Left cardiac atrium (tissue), 4 donors: ENCODE measurements at places on chromosomes 1 and 21. TPM values are rescaled to one million over a fixed set of nuclear protein-coding genes. Genes with fewer than 3 reads are reported as not detected.

DNA sequence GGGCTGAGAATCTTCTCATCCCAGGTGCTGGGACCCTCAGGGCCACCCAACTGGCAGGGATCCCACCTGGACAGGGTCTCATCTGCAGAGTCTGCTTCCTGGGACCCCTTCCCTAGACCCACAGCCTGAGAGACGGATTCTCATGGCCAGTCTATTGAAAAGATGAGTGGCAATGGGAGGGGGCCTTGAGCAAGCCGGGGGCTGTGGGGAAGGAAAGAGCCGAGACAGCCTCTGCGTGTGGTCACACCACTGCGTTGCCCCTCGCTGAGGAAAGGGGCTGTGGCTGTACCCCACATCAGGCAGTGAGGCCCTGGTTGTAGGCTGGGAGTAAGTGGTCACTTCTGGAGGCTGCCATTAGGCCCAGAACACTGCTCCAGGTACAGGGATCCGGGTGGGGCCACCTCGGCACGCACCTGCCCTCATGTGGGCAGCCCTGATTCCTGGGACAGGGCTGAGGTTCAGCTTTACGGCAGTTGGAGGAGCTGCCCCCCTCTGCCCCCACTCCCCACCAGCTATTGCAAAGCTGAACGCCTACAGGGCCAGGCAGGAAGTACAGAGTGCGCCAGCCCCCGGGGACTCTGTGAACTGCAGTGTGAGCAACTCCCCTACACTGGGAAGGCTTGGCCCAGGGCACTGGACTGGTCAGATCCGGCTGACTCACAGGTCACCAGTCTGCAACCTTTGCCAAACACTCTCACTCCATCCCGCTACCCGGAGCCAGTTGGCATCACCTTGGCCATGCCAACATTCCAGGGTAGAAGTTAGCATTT lies 106.9 kb downstream of the RIPK4 start:
- DNase-seq, result peak; percentile 64

GRCh38 chr1:222413436-222413835 lies 134.5 kb downstream of the HHIPL2 start:
- no peak for DNase-seq

GRCh38 chr1:111507411-111508201 lies 4.2 kb upstream of the ADORA3 start:
- DNase-seq, result peak; percentile 80

GRCh38 chr1:94863919-94864318 lies 43.8 kb downstream of the SLC44A3 start:
- DNase-seq, result peak; percentile 58

DNA sequence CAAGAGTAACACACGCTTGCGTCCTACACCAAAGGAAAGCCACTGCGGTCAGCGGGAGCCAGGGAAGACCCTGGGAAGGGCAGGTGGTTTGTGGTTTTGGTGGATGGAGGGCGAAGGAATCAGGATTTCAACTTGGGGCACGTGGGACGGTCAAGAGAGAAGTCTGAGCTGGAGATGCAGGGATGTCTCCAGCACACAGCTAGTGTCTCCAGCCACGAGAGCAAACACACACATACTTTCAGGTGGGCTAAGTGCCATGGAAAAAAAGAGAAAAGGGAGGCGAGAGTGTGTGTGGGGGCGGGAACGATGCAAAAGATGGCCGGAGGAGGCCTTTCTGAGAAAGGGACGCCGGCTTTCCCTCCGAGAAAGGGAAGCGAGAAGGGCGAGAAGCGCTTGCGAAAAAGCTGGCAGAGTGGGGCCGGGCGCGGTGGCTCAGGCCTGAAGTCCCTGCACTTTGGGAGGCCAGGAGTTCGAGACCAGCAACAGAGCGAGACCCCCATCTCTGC lies 1.4 kb upstream of the SRRM1 start:
- DNase-seq, result peak; percentile 53

GRCh38 chr1:168086438-168086837 lies 50.3 kb downstream of the GPR161 start:
- DNase-seq, result no peak

DNA sequence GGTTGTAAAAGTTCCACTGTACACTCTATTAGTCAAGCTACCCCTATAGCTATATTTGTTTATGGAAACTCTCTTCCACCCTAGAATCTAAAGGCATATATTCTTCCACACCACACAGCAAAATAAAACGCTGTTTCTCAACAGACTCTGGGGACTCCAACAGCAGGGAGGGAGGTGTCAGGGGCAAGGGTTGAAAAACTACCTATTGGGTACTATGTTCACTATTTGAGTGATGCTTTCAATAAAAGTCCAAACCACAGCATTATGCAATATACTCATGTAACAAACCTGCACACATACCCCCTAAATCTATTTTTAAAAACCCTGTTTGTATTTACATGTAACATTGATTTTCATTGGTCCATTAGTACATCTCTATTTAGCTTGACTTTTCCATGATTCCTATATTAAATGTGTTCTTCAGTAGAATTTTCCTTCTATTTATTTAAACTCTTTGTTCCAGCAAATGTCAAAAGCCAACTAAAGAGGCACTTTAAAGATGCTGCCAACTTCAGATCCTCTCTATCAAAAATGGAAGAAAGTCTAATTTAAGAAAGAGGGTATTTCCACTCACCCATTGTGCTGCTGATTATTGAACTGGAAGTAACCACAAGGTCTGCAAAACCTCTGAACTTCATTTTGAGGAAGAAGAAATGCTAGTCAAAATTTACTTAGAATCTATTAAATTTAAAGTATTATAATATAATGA lies 26.2 kb downstream of the RGS7 start:
- no peak for DNase-seq

DNA sequence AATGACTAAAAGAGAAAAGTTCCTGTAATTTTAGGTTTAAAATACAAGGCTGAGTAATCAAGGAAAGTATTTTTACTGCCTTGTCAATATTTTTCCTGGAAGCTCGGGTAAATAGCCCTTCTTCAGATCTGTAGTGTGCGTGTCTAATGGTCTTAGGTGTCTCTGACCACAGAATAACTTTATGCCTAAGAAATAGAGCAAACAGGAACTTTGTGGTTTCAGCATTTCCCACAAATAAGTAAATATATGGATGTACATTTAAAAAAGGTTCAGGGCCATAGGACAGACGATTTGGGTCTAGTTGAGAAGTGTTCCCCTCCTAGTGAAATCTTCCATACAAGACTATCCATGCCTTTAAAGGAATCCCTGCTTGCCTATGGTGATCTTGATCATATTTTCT lies 107.0 kb downstream of the ZC3H11B start:
- no peak for DNase-seq

CD1E gene
- total RNA-seq, result not detected

DNA sequence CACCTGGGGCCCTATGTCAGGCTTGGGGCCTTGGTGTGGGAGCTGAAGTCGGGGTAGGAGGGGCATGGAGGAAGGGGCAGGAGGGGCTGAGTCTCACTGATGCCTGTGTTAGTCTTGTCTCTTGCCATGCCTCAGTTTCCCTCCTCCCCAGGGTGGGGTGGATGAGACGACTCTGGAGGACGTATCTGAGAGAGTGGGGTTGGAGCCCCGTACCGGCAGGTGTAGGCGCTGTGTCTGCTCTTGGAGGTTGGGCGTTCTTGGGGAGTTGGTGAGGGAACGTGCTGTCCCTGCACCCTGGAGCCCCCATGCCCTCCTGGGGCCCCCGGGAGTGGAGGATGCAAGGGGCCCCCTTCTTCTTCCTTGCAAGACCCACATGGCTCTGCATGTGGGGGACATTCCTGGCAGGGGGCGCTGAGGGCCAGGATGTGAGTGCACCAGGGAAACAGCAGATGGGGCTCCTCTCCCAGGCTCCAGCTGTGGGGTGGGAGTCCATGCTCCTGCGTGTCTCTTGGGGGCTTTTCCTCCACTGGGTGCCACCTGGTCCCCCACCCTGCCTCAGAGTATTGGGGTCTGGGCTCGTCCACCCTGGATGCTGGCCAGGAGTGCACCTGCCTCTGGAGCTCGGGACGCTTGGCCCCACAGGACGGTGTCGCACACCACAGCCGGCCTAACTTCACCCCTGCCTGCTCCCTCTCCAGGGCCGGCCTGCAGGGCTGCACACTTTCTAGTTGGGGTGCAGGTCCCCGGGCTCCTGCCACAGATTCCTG lies 1.4 kb upstream of the TNFRSF14 start:
- DNase-seq, result no peak

DNA sequence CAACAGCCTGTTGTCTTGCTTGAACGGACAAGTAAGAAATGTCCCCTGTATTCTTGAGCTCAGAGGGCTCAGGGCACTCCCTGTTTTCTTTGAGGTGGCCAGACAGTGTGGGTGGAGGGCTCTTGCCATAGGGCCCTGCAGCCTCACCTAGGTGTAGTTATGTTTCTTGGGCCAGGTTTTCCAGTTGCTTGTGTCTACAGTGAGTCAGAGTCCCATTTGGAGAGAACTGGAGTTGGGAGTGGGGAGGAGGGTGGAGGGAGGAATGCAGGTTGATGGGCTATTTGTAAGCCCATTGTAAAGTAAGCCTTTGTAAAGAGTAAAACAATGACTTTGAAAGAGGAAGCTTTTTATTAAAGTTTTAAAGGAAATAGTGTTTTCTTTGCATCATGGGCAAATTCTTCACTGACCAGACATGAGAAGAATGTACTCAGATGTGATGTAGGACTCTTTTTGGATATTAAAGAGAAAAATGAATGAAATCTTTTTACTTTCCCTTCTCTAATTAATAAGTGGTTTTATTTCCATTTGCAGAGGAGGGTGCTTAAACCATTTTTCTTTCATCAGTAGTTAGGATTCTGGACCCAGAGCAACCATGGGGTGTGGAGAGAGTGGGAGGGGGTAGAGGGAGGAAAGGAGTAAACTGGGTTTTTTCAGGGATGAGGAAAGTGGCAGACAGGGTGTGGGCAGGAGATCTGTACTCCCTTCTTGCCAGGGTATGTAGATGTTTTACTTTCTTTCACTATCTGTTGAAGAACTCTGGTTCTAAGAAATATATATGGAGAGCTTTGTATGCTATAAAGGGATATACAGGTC lies 45.1 kb upstream of the MACF1 start:
- DNase-seq, result no peak

GRCh38 chr1:43529206-43529731 lies 1.4 kb upstream of the PTPRF start:
- DNase-seq, result peak; percentile 85

GRCh38 chr1:152182431-152182830 lies 23.4 kb upstream of the RPTN start:
- DNase-seq, result no peak

DNA sequence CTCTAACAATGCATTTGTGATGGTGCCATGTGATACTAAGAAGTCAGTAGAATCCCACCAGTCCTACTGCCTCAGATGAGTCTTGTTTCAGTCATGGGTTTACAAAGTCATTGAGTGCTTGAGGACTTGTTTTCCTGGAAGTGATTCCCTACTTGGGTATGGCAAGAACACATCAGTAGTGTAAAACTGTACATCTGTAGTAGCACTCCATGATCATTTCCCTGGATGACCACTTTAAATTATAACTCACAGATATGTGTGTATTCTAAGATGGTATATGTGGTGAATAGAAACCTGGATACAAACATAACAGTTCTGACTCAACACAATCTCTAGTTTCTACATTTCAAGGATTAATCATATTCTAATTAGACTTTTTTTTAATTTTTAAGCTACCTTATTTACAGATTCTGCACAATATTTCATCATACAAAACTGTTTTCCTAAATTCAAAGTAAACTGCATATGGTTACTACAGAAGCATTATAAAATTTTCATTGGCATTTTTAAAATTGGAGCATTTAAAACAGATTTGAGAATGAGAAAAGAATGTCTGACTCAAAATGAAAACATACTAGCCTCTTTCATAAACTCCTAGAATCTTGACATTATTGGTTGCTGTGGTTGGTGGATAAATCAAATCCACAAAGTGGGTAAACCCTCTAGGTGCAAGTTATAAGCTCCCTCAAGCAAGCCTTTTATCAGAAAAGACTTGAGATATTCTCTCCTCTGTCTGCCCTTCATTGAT lies 6.8 kb upstream of the PSMG1 start:
- DNase-seq, result no peak

DNA sequence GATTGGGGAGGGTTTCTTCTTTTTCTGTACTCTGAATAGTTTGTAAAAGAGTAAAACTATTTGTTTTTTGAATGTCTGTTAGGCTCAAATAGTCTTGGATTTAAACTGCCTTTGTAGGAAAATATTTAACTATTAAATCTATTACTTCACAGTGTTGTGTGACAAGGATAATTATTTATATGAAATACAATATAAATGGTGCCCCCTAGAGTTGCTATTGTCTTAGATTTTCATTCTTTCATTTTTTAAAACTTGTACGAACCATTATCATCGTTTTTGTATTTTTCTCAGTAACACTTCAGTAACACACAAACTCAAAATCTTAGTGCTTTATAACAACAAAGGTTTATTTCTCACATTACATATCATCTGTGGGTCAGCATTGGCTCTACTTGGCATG lies 37.4 kb downstream of the C1orf185 start:
- DNase-seq, result no peak

ZNF648 gene
- total RNA-seq, result not detected

DNA sequence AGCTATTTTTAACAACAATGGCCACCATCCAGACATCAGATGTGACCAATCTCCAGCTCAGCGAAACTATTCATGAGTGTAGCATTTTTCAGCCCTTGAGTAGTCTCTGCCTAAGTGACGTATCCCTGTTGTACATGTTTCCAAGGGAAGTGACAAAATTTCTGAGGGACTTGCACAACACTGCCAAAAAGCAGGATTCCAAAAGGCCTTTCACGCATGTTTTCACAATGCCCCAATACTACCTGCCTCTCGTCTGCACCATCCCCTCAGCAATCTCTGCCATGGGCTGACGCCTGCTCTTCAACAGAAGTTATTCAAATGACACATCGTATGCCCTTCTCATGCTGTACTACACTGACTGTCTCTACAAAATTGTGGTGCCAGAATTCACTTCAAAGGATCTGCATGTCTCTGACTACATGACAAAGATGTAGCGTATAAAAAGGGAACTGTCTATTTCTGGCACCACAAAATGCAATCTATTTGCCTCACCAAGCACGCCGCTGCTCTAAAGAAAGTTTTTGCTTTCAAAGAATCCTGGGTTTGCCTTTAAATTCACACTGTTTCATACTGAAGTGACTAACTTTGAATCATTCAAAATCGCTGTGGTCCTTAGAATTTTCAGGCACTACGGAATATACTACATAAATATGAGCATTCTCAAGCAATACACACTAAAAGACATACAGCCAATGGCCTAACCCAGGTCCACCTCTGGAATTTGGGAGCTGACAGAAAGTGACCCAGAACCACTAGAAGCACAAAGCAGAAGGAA lies 32.9 kb downstream of the JAK1 start:
- no peak for DNase-seq
